ENCODE measurements at places on chromosomes 11 and 22.

GRCh38 chr22:38177044-38177443, 4.6 kb downstream of the PLA2G6 start:
- DNase-seq, result no peak

- no peak for DNase-seq
Measured at GRCh38 chr11:20042811-20043341, 117.4 kb downstream of the DBX1 start.

DNA sequence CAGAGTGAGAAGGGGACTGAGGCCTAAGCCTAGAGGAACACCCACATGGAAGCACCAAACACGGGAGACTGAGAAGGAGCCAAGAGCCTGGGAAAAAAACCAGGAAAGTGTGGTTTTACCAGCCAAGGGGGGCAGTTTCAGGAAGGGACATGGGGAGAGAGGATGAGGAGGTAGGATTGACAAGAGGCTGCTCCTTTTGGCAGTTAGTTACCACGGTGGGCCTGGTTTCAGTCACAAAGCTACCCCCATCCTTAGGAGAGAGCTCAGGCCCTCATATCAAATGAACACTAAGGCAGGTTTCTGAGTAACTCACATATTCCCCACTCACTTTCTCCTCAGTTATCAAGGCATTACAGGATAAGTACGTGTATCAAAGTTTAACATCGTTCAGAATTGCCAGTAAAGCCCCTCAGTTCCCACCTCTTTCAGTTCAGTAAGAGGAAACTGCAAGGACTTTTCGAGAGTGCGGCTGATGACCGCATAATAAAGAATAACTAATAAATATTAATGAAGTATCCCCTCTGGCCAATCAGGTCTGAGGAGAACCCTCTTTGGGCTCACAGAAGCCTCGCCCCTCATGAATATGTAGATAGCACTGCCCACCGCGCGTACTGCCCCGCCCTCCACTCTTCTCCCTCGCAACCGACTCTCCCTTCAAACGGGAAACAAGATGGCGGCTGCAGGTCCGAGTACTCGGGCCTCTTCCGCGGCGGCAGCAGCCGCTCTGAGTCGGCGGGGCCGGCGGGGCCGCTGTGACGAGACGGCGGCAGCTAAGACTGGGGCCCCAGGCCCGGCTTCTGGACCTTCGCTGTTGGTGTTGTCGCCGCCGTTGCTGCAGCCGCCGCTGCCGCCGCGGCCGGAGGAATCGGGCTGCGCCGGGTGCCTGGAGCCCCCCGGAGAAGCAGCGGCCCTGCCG, at the start of gene RNF169:
RNF169 (plus strand) TSS at position 639 of the 916 bp plus-strand sequence; CDS start at position 671, 32 bp downstream.
- peak; percentile 92 for DNase-seq

DNA sequence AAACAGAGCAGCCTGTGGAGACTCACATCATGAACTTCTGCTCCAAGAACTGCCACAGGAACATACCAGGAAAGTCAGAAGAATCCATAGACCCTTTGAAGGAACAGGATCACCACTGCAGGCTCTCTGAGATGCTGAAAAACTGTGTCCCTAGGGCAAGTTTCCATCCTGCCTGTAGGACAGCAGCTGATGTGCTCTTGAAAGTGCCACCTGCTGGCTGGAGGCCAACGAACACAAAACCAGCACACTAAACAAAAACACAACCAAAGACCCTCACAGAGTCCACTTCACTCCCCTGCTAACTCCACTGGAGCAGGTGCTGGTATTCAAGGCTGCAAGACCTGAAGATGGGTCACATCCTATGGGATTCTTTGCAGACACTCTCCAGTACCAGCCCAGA, 12.0 kb upstream of the NXPE1 start:
- no peak for DNase-seq

Measured in stimulated activated naive CD4-positive, alpha-beta T cell treated with Interleukin-2 at 50 U/mL for 16 hours (primary cell).